Activated CD4-positive, alpha-beta memory T cell treated with anti-CD3 and anti-CD28 coated beads, Interleukin-2, amount 10 ng/mL, durations not matched to agents 7 days and 5 days (primary cell): ENCODE measurements at places on chromosomes 12 and 14. TPM values are rescaled to one million over a fixed set of nuclear protein-coding genes. Genes with fewer than 3 reads are reported as not detected.

DNA sequence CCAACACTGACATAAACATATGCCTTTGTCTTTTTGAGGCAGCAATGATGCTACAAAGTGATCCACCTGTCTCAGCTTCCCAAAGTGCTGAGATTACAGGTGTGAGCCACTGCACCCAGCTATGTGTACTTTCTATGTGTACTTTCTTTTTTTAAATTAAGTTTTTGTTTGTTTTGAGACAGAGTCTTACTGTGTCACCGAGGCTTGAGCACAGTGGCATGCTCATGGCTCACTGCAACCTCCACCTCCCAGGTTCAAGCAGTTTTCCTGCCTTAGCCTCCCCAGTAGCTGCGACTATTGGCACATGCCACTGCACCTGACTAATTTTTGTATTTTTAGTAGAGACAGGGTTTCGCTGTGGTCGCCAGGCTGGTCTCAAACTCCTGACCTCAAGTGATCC is 172.5 kb upstream of the ALG10B start:
- H3K27me3 ChIP-seq, result no peaks in the 10 kb centered on the region
- DNase-seq, result no peak
- H3K4me1 ChIP-seq, result peaks cover 4% of the 10 kb centered on the region
- H3K4me3 ChIP-seq, result no peak overlapping the region
- no peak overlapping the region for H3K27ac ChIP-seq

GRCh38 chr12:71772735-71773134 is 18.1 kb downstream of the RAB21 start:
- H3K4me1 ChIP-seq, result peaks cover 4% of the 10 kb centered on the region
- no peak for DNase-seq
- no peak overlapping the region for H3K4me3 ChIP-seq
- no peaks in the 10 kb centered on the region for H3K27me3 ChIP-seq

GRCh38 chr14:103749452-103749851 is 33.8 kb downstream of the ZFYVE21 start:
- DNase-seq, result no peak
- peaks cover 2% of the 10 kb centered on the region for H3K36me3 ChIP-seq
- H3K27ac ChIP-seq, result no peak overlapping the region

- H3K4me3 ChIP-seq, result no peak overlapping the region
- no peak overlapping the region for H3K27ac ChIP-seq
These were observed 57.9 kb downstream of the TXNDC16 start for GRCh38 chr14:52494444-52494843.

The SLC25A21 gene
- not detected for total RNA-seq

The OR8S1 gene
- not detected for total RNA-seq

The CPNE6 gene
- not detected for total RNA-seq

The KRT79 gene
- total RNA-seq, result not detected
